ENCODE measurements at places on chromosomes 13 and 19.

GRCh38 chr13:44739120-44739519 is 163.0 kb upstream of the TSC22D1 start:
- no peak for DNase-seq

DNA sequence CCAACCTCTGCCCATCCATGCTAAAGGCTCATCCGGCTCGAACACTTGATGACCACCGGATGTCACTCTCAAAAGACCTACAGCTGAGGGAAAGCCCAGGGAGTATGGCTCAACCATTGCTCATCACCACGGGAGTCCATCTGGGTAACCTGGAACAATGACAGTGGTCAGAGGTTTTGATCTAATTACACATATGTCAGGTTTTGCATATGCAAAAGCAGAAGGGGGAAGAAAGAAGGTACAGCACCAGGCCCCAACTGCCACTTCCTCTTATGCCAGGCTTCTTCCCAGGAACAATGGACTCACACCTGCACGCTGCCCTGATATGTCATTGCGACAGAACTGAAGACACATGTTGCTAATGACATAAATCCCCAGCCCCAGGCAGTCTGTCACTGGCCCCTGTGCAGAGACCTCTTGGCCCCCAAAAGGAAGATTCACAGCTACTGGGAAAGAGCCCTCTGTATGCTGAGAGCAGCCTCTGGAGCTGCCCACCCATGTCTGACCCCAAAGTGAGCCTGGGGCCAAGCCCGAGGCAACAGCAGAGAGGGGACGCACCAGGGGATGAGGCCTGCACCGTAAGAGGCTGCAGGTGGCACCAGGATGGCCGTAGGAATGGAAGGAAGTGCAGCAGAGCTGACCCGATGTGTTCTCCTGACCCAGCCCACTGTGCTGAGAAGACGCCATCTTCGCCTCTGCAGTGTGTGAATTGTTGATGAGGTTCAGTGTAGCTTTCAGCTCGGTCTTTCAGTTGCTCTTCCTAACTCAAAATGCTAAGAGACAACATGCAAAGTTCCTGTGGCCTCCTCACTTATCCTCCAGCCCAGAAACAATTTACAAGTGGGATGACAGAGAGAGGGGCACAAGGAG is 26.3 kb downstream of the EPS15L1 start:
- no peak for DNase-seq

DNA sequence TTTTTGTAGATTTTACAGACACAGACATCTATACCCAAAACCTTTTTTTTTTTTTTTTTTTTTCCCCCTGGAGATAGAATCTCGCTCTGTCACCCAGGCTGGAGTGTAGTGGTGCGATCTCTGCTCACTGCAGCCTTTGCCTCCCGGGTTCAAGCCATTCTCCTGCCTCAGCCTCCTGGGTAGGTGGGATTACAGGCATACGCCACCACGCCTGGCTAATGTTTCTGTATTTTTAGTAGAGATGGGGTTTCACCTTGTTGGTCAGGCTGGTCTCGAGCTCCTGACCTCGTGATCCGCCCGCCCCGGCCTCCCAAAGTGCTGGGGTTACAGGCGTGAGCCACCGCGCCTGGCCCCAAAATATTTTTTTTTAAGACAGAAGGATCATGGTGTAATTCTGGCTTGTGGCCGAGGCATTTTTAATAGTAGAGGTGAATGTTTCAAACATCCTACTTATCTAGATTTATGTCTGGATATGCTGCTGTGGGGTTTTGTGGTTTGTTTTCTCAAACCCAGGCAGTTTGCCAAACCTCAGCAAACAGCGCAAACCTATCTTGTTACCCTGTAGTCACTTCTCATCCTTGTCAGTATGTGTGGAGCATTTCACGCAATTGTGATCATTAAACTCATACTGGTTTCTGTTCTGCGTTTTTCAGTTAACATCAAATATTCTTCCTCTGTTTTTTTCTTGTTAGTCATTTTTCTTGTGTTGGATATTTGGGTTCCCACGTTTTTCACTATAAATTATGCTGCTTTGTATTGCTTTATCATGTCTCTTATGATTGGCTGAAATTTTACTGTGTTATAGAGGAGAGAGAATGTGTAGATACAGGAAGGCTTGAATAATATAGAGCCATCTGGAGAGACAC is 36.2 kb upstream of the GARRE1 start:
- peak; percentile 24 for DNase-seq

DNA sequence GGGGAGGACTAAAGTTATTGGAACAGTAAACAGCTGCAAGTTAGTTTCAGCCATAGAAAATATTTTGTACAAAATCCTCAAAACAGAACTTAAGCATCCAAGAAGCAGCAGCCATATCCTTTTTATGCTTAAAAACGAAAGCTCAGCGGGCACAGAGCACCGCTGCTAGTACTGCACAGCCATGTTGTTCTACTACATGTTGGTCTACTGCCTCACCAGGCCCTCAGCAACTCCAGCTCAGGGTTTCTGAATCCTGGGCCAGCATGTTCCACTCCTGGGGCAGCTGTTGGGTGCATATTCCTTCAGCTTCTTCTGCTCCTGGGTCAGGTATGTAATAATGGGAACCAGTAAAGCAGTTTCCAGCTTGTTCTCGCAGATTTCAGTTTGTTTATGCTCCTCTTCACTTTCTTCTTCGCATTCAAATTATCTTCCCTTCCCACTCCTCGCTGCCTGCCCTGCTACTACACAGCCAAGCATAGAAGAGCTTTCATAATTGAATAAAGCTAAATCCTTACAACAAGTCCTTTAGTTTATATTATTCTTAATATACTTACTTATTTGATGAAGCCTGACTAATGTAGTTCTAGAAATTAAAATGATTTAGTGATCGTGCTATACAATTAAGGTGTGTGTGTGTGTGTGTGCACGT is 820.5 kb upstream of the ATXN8OS start:
- DNase-seq, result no peak

DNA sequence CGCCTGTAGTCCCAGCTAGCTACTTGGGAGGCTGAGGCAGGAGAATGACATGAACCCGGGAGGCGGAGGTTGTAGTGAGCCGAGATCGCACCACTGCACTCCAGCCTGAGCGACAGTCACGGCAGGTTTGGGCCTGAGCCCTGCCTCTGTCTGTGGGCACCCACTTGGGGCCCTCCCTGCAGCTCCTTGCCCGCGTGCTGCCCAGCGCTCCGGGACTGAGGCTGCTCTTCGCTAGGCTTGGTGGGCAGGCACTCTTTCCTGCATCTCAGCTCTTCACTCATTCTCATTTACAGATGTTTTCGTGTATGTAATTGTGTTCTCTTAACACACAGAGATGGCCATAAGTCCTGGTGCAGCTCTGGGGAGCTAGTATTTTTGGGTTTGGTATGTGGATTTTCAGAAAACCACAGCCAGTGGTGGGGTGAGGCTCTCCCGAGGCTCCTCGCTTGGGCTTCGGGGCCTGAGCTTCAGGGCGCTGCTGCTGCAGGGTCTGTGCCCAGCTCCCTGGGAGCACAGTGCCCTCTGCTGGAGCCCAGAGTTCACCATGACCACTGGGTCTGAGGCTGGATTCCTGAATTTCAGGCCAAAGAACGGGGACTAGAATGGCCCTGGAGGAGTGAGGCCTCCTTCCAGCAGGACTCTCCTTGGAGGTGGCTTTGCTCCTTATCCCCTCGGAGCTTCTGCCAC is 15.2 kb downstream of the UPF1 start:
- DNase-seq, result peak; percentile 55

- DNase-seq, result no peak
These were observed 1403.5 kb downstream of the PCDH9 start for GRCh38 chr13:65826657-65827056.

GRCh38 chr13:26011996-26012821 is 39.6 kb downstream of the SHISA2 start:
- DNase-seq, result no peak

GRCh38 chr19:12865746-12866415 is 15.4 kb downstream of the DNASE2 start:
- DNase-seq, result no peak

GRCh38 chr19:45279587-45280192 is 28.6 kb downstream of the MARK4 start:
- DNase-seq, result no peak

GRCh38 chr13:96816874-96817273 is 177.4 kb downstream of the OXGR1 start:
- no peak for DNase-seq

DNA sequence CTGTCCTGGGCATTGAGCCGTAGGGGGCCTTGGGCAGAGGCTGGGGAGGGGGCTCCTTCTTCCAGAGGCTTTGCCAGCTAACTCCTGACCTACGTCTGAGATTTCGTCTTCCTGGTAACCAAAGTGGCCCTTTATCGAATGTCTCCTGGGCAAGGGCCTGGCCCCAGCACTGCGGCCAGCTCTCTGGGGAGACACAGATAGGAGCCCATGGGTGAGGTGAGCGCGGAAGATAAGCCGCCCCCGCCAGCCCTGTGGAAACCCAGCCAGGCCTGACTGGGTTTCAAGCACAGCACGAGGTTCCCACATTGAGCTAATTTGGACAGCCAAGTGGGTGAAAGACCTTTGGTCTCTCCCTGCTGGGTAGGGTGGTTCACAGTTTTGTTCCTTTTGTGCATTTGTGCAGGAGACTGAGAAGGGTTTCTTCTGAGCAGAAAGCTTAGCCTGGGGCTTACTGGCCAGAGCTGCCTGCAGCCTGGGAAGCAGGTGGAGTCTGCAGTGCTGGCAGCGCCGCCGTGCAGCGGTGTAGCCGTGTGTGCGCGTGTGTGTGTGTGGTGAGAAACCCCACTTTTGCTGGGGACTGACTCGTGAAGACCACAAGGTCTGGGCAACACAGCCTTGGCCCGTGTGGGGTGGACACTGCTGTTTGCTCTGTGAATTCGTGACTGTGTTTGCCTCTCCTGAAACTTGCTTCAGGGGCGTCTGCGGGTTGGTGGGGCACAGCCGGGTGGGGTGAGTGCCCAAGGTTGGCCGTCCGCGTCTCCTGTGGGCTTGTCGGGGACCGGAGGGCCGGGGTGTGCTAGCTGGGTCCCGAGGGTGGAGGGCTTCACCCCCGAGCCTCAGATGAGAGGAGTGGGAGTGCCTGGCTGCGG is 2.5 kb downstream of the BSG start:
- DNase-seq, result no peak

DNA sequence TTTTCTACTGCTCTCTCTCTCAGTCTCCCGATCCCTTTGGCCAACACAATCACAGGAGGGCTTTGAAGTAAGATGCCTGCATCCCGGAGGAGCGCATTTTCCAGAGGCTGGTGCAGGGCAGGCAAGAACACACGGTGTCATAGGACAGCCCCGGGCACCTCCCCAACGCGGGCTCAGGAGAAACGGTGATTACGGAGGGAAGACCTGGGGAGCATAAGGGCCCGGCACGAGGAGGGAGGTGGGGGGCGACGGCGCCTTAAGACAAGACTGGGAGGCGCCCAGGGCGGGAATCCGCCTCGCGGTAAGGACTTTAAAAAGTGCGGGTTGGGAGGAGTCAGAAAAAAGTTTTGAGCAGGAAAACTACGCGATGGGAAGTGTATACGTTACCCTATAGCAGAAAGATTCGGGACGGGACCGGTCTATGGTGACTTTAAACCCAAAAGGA is 18.7 kb upstream of the ZNF888 start:
- DNase-seq, result peak; percentile 56

DNA sequence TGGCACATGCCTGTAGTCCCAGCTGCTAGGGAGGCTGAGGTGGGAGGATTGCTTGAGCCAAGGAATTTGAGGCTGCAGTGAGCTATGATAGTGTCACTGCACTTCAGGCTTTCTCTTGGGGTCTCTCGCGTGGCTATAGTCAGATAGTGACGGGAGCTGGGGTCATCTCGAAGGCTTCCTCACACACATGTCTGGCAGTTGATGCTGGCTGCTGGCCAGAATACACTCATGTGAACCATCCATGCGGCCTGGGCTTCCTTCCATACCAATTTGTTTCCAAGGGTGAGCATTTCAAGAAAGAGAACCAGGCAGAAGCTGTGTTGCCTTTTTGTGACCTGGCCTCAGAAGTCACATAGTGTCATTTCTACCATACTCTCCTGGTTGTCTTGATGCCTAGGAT is 26.4 kb downstream of the LEUTX start:
- DNase-seq, result no peak

DNA sequence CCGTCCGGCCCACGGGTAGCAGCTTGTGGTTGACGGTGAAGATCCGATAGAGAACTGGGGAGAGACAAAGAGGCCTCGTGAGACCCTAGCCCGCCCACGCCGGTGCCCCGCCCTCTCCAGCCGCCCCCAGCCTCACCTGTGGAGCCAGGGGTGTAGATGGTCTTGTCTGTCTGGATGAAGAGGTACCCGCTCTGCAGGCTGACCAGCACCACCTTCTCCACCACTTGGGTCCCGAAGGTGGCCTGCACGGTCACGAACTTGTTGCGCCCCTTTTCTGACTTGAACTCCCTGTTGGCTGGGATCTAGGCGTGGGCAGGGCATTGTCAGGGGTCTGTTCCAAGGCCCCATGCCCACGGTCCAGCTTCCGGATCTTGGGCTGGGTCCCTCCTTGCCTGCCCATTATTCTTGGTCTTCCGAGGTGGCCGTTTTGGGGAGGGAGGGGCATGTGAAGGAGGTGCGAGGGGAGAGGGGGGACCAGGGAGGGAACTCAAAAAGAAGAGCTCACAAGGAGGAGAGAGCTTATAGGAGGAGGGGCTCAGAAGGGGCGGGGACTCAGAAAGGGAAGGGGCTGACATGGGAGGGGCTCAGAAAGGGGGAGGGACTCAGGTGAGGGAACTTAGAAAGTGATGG is 2.2 kb downstream of the C3 start:
- no peak for DNase-seq

DNA sequence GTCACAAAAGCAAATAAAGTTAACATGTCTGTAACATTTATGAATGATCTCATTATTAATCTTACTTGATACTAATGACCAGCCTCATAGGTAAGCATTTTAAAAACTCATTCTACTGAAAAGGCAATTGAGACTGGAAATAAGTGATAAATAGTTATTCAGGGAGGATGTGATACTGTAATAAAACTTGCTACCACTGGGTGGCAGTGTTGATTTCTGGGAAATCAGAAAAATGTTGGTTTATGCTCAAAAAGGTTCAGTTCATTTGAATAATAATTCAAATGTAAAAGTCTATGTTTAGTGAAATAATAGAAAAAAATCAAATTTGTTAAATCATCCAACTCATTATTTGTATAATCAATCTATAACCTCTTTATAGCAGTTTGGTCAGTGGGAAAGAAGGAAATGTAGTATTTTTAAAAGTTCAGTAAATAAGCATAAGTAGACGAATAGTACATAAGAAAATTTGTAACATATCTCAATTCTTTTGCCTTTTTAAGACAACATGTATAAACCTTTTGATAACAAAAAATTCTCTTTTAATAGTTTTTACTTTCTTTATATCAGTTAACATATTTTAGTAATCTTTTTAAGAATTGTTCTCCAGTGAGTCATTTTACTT is 9.6 kb downstream of the ABHD13 start:
- no peak for DNase-seq

- no peak for DNase-seq
These were observed 19.3 kb downstream of the DPP9 start for GRCh38 chr19:4704317-4704673.

- no peak for DNase-seq
These were observed 54.6 kb downstream of the ARHGAP35 start for GRCh38 chr19:46915386-46915785.

GRCh38 chr13:71577127-71577526 is 289.9 kb downstream of the DACH1 start:
- no peak for DNase-seq

Data from stimulated activated effector memory CD8-positive, alpha-beta T cell treated with anti-CD3 and anti-CD28 coated beads, Interleukin-12 subunit alpha, Interleukin-12 subunit beta, amount 100 ng/mL, for 72 hours (primary cell).